ENCODE measurements at places on chromosomes 7 and 10. TPM values are rescaled to one million over a fixed set of nuclear protein-coding genes. Genes with fewer than 3 reads are reported as not detected.

GRCh38 chr7:68756986-68757495 is 841.2 kb upstream of the AUTS2 start:
- DNase-seq = no peak

DNA sequence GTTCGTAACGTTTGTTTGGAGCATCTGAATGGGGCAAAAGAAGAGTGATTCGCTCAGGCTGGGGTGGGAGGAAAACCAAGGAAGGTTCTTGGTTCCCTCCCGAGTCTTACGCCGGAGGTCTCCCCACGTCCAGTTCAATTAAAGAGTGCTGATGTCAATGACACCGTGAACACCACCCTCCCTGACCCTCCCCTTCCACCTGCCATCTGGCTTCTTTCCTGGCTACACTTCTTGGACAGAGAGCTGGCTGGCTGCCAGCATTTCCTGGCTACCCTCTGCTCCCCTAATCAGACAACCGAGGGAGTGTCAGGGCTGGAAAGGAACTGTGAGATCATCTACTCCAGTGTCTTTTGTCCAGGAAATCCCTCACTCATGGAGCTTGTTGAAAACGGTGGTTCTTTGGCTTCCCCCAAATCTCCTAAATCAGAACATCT is 24.1 kb upstream of the FFAR4 start:
- DNase-seq = no peak

DNA sequence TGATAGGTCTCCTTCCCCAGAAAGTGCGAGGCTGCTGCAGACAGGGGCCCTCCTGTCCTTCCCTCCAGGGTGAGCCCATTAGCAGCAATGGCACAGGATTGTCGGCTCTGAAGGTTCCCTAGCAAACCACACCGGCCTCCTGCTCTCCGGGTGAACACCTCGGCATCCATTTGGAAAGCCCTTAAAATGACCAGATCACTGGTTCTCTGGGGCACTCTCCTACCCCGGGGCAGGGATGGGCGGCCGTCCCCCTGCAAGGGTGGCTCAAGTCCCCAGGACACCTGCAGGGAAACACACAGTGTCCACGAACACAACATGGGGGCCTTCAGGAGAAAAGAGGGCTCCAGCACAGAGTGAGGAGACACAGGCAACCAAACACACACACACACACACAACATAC is 459.1 kb downstream of the PTPRN2 start:
- DNase-seq = no peak

GRCh38 chr7:4693749-4694148 is 11.7 kb downstream of the FOXK1 start:
- DNase-seq = no peak

- DNase-seq = no peak
Observed at GRCh38 chr7:151494298-151495284, 25.1 kb downstream of the RHEB start.

DNA sequence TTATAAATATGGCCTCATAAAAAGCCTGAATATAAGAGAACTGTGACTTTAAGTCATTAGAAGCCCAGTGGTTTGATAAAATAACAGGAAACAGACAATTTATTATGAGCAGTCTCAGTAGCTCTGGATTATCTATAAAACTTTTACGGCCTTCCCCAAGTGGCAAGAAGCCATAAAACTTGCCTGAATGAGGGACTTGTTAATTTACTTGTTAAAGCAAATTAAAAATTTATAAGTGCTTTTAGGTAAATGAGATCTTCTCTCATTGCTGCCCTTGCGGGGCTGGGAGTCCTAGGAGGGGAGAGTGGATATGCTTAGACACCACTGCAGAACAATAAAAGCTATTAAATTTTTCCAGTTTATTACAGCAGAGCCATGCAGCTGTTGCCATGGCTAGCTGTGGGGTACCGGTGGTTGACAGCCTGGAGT is 499.9 kb downstream of the AUTS2 start:
- DNase-seq = no peak

DNA sequence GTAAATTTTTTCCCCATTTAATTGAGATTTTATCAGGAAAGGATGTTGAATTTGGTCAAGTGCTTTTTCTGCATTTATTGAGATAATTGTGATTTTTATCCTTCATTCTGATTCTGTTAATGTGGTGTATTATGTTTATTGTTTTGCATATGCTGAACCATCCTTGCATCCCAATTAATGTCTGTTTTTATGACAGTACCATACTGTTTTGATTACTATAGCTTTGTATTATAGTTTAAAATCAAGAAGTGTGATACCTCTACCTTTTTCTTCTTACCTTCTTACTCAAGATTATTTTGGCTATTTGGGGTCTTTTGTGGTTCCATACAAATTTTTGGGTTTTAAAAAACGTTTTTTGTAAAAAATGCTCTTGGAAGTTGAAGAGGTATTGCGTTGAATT is 357.2 kb downstream of the REEP3 start:
- DNase-seq = no peak

DNA sequence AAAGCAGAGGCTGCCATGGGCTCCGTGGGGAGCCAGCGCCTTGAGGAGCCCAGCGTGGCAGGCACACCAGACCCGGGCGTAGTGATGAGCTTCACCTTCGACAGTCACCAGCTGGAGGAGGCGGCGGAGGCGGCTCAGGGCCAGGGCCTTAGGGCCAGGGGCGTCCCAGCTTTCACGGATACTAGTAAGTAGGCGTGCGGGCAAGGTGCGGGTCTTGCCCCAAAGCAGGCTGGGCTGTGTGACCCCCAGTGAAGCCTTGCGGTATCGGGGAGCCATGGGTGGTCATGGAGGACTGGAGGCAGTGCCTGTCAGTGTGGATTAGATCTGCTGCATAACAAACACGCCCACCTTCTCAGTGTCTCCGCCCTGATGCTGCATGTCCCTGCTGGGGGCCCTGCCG is 5.1 kb downstream of the SLC29A4 start:
- no peak for DNase-seq

- DNase-seq = peak; percentile 54
Observed at GRCh38 chr10:17029581-17030271, 99.9 kb downstream of the CUBN start.

GRCh38 chr10:78194539-78195402 is 161.1 kb downstream of the RPS24 start:
- no peak for DNase-seq

GRCh38 chr10:88983206-88983605 is 7.4 kb upstream of the FAS start:
- DNase-seq = no peak

DNA sequence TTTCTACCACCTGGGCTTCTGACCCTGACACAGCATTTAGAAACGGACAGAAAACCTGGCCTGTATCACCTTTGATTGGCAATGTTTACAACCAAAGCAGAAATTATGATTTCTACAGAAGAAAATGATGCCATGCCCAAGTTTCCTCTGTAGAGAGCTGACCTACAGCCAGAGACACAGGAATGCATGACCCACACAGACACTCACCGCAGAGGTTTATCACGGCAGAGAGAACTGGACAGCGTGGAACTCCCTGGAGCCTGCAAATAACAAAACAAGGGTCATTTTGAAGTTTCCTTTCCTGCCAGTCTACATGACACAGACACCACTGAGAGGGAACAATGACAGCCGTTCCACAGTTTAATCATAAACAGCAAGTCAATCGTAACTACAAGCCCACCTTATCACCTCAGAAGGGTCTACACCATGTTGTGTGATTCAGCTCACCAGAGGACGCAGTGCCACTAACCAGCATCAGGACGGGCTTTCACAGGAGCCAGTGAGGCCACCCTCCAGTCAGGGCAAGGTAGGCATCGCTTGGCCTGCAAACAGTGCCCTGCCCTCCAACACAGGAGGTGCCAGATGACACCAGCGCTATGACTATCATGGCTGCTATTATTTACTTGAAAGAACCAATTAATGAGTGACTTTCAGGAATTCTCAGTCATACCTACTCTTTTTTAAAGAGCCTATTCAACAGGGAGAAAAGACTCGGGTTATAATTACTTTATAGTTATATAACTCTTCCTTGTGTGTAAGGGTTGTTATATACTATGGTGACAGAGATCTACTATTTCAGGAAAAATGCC is 139.9 kb downstream of the TNS3 start:
- no peak for DNase-seq

GRCh38 chr7:37832194-37832593 is 16.2 kb upstream of the NME8 start:
- DNase-seq = no peak

DNA sequence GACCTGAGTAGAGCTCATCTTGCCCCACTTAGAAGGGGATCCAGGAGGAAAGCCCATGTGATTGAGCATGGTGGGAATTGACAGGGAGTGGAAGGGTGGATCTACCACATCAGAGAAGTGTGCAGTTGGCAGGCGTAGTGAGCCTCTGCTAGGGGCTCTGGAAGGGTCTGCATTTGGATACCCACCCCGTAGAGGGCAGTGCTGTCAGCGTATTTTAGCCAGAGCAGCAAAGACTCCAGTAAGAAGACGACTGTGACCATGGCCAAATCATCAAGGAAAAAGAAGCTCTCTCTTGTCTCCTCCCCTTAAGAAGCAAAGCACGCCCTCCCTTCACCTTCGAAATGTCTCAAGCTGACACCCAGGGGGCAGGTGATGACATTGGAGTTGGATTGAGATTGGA is 68.8 kb upstream of the INHBA start:
- DNase-seq = no peak

GRCh38 chr10:113788604-113789083 is 37.2 kb downstream of the PLEKHS1 start:
- DNase-seq = no peak

DNA sequence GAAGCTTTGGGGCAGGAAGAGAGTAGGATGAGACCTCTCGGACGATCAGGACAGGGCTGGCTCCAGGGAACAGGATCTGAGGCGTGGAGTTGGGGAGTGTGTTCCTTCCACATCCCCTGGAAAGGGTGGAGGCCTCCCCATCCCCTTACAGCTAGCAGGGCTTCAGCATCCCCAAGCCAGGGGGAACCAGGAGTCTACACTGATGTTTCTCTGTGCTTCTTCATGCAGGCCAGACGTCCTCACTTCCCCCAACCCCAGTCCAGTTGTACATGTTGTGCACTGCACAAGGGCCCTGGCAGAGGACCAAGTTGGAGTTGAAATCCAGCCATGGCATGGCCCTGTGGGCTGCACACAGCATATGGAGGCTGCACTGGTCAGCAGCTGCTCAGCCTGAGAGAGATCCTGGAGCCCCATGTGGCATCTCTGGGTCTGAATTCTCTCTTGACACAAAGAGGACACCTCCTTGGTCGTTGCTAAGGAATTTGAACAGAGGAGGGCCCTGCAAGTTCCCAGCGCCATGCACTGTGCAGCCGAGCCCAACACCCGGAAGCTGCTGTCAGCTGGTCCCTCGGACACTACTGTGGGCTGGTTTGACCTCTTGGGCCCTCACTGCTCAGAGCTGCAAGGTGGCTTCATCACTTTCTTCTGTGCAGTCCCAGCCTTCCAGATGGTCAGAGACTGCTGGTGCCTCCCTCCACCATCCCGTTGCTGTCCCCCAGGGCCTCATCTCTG is 181.1 kb downstream of the DNAJB6 start:
- DNase-seq = no peak

- no peak for DNase-seq
Observed at GRCh38 chr7:17774248-17774647, 166.0 kb downstream of the SNX13 start.

GRCh38 chr10:50512214-50512595 is 111.6 kb downstream of the SGMS1 start:
- DNase-seq = no peak

GRCh38 chr7:70459546-70459945 is 672.4 kb upstream of the GALNT17 start:
- no peak for DNase-seq

DNA sequence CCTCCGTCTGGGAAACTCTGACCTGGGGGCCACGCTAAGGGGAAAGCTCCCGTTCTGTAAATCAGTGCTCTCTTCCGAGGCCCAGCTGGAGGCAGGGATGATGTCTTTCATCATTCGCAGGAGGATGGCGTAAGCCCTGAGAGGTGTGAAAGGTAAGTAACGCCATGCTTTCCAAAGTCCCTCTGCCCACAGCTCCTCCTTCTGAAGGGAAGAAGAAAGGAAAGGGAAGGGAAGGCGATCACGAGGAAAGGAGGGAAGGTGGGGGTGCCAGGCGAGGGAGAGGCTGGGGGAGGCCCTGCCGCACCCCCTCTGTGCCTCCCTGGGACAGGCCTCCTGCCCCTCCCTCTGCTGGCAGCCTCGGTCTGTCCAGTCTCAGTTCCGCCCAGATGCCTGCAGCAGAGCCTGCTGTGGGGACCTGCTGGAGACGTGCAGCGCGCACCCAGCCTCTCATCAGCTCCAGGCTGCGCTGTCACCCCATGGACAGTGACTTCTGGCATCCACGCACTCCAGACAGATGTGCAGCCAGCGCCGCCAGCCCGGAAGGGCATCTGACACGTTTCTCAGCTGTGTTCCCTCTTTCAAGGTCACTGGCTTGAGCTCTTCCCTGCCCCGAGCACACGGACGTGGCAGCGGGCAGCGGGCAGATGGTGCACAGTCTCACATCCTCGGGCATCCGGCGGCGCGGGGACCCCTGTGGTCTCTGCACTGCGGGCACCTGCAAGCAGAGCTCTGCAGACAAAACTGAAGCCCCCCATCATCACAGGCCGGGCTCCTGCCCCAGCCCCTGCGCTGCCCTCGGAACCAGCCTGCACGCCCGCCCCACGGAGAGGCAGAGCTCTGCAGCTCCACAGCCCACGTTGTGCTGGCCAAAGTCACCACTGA is 60.6 kb downstream of the INSIG1 start:
- DNase-seq = no peak

The ZNF479 gene
- polyA plus RNA-seq = not detected

The LBX1 gene
- not detected for polyA plus RNA-seq

The WAPL gene
- 37.0 TPM for polyA plus RNA-seq

The DGKB gene
- not detected for polyA plus RNA-seq

The ELMO1 gene
- 26.9 TPM for polyA plus RNA-seq

The CNPY1 gene
- not detected for polyA plus RNA-seq

The PYROXD2 gene
- 3.8 TPM for polyA plus RNA-seq

The CALN1 gene
- polyA plus RNA-seq = not detected

The HIPK2 gene
- polyA plus RNA-seq = 3.1 TPM

The PTPN20 gene
- 1.9 TPM for polyA plus RNA-seq

The BUB3 gene
- polyA plus RNA-seq = 217 TPM
